ENCODE measurements at places on chromosomes 6 and 20. TPM values are rescaled to one million over a fixed set of nuclear protein-coding genes. Genes with fewer than 3 reads are reported as not detected.

GRCh38 chr6:158663625-158664165 is 13.8 kb downstream of the SYTL3 start:
- DNase-seq: no peak

DNA sequence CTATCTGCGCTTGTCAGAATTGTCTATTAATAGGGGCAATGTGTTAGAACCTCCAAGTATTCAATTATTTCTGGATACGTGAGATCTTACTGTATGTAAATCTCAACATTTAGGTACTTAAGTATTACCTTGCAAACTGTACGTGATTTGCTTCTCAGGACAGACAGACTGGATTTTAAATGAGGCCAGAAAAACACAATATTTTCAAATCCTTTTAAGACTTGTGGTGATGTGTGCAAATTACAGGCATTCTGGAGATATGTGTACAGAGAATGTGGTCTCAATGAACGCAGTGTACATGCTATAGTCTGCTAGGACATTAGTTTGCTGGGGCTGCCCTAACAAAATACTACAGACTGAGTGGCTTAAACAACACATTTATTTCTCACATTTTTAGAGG is 16.9 kb downstream of the CCR6 start:
- DNase-seq: no peak

GRCh38 chr20:20370094-20370575 is 2.2 kb downstream of the INSM1 start:
- DNase-seq: no peak

GRCh38 chr6:158041788-158042187 is 60.1 kb downstream of the SYNJ2 start:
- DNase-seq: no peak

DNA sequence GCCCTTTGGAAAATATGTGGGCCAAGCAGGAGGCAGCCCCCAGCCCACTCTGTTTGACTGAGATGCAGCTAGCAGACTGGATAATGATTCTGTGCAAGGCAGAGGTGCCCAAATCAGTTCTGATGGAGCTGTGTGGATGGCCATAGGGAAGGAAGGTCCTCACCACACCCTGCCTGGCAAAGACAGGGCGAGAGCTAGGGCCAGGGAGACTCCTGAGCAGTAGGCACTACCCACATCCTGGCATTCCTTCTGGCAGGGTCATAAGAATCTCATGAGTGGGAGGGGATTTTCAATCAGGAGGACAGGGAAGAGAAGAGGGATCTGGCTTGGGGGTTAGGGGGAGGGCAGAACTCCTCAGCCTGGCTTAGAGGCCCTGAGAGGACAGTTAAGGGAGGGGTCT is 18.6 kb upstream of the TREM2 start:
- no peak for DNase-seq

DNA sequence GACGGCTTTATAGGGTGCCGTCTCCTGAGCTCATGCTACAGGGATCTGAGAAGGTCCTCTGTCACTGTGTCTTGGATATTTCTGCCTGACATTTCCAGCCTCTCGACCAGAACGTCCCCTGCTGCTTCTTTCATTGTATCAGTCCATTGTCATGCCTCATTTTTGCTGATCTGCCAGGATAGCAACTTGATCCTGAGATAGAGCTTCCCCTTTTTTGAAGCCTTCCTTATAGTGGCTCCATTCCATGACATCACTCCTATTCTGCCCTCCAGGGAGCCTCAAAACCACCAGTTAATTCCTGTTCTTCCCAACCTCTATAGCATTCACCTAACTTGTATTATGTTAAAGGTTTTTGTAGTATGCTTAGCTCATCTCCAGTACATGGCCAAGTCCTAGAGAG is 431.8 kb upstream of the NOX3 start:
- DNase-seq: no peak

- no peak for DNase-seq
Measured at GRCh38 chr20:61459705-61460104, 207.6 kb downstream of the CDH4 start.

GRCh38 chr6:126620719-126621118 is 280.8 kb downstream of the CENPW start:
- no peak for DNase-seq

DNA sequence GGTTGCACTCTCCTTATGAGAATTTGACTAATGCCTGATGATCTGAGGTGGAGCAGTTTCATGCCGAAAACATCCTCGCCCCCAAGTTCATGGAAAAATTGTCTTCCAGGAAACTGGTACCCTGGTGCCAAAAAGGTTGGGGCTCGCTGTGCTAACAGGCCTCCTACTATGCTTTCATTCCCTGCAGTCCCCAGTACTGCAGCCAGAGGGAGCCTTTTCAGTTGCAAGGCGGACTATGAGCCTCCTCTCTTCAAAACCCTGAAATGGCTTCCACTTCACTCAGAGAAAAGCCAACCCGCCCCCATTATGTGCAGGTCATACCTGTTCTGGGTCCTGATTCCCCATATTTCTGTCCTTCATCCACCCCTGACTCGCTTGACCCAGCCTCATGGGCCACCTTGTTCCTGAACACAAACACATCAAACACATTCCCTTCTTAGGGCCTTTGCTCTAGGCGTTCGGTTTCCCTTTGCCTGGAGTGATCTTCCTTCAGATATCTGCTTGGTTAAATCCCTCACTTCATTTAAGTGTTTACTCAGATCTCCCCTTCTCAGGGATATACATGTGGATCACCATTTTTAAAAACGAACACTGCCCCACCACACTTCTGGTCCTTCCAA is 173.7 kb downstream of the PHACTR1 start:
- DNase-seq: no peak

The PKHD1 gene
- not detected for total RNA-seq

The BMP6 gene
- 12.7 TPM for total RNA-seq

The BNIP5 gene
- total RNA-seq: not detected
